Activated CD4-positive, alpha-beta T cell treated with anti-CD3 and anti-CD28 coated beads for 36 hours (primary cell): ENCODE measurements at places on chromosomes 3 and 15. TPM values are rescaled to one million over a fixed set of nuclear protein-coding genes. Genes with fewer than 3 reads are reported as not detected.
A peak's percentile ranks its signal among the peaks of the same experiment; 100 is the strongest.

The SH2D7 gene
- total RNA-seq = not detected

The GPR160 gene
- total RNA-seq = 11.1 TPM

The AZI2 gene
- total RNA-seq = 52.3 TPM

The TMCO5A gene
- total RNA-seq = not detected

The PPCDC gene
- total RNA-seq = 23.3 TPM

The GRM2 gene
- 0.27 TPM for total RNA-seq

The SLC28A2 gene
- total RNA-seq = not detected

The LTK gene
- total RNA-seq = 0.11 TPM

The ROBO1 gene
- total RNA-seq = 1.3 TPM

The RLBP1 gene
- total RNA-seq = not detected

DNA sequence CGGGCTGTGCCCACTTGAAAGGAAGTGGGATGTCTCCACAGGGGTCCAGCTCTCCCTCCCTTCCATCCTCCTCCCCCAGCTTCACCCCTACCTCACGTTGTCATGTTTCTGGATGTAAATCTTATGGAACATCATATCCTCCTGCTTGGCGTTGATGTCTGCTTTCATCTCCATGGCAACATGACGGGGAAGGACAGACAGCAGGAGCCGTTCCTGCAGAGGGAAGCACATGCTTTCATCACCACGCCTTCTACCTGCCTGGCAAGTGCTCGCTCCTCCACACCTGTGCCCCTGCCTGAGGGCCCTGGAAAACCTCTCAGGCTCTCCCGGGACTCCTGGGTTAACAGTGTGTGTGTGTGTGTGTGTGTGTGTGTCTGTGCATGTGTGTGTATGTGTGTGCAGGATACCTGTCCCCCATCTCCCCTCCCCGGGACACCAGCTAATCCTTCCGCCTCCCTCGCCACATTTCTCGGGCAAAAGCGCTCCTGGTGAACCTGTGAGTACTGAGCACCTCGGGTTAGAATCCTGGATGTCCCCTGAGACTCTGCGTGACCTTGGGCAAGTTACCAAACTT lies 101.1 kb downstream of the ADCY5 start:
- peaks cover 21% of the 10 kb centered on the region for H3K27me3 ChIP-seq
- no peak for DNase-seq
- no peak overlapping the region for H3K27ac ChIP-seq
- H3K4me1 ChIP-seq = peaks cover 4% of the 10 kb centered on the region

DNA sequence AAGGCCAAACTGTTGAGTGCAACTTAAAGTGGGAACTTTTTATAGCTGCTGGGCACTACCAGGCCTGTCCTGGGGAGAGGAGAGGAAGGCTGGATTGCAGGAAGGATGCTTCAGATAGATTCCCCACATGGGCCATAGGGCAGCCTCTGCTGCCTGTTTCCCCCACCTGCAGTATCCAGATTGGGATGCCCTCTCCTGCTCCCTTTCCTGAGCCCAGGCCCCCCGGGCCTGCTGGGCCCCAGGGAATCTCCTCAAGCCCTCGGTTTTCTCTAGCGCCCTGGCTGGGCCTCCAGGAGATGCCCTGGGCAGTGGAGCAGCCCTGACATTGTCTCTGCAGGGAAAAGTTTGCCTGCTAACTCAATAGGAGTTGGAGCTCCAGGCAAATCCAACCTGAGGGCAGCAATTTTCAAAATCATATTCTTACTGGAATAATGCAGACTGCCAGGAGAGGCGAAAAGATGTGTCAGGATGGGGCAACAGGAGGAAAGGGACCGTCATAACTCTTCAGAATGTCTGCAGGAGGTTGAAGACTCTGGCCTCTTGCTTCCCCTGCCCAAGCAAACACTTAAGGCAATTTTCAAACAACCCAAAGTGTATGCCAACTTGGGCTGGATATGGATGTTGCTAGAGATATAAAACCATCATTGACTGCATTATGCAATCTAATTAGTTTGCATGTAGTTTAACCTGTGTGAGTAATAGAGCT lies 4.4 kb downstream of the NR2F2 start:
- peaks cover 68% of the 10 kb centered on the region for H3K27me3 ChIP-seq
- peaks cover 19% of the 10 kb centered on the region for H3K4me1 ChIP-seq
- no peak for DNase-seq
- no peak overlapping the region for H3K27ac ChIP-seq
- H3K36me3 ChIP-seq = peaks cover 7% of the 10 kb centered on the region
- H3K4me3 ChIP-seq = no peak overlapping the region

GRCh38 chr3:106323586-106323985 lies 454.8 kb upstream of the CBLB start:
- H3K27ac ChIP-seq = no peak overlapping the region
- H3K36me3 ChIP-seq = peaks cover 19% of the 10 kb centered on the region
- H3K27me3 ChIP-seq = no peaks in the 10 kb centered on the region
- H3K4me3 ChIP-seq = no peak overlapping the region
- peaks cover 24% of the 10 kb centered on the region for H3K4me1 ChIP-seq

- H3K27me3 ChIP-seq = no peaks in the 10 kb centered on the region
- DNase-seq = no peak
- no peak overlapping the region for H3K27ac ChIP-seq
- no peaks in the 10 kb centered on the region for H3K36me3 ChIP-seq
- H3K4me1 ChIP-seq = no peaks in the 10 kb centered on the region
- H3K4me3 ChIP-seq = no peak overlapping the region
These were observed 104.7 kb downstream of the HMG20A start for GRCh38 chr15:77525400-77525811.

- no peaks in the 10 kb centered on the region for H3K36me3 ChIP-seq
- H3K27me3 ChIP-seq = peaks cover 19% of the 10 kb centered on the region
- DNase-seq = no peak
- no peak overlapping the region for H3K4me3 ChIP-seq
These were observed 45.9 kb downstream of the P3H2 start for GRCh38 chr3:190074817-190075216.

- peaks cover 1% of the 10 kb centered on the region for H3K36me3 ChIP-seq
- no peak overlapping the region for H3K27ac ChIP-seq
- no peaks in the 10 kb centered on the region for H3K27me3 ChIP-seq
- no peak for DNase-seq
- H3K4me3 ChIP-seq = no peak overlapping the region
These were observed 3.0 kb upstream of the BUB1B start for GRCh38 chr15:40157778-40158447.

- no peaks in the 10 kb centered on the region for H3K4me1 ChIP-seq
- no peak overlapping the region for H3K27ac ChIP-seq
- H3K4me3 ChIP-seq = no peak overlapping the region
- no peaks in the 10 kb centered on the region for H3K27me3 ChIP-seq
- no peak for DNase-seq
These were observed 265.8 kb downstream of the TAFA4 start for GRCh38 chr3:68666429-68667136.

GRCh38 chr3:25493246-25493645 lies 65.2 kb downstream of the RARB start:
- H3K4me1 ChIP-seq = no peaks in the 10 kb centered on the region
- peaks cover 4% of the 10 kb centered on the region for H3K36me3 ChIP-seq
- DNase-seq = no peak
- H3K4me3 ChIP-seq = no peak overlapping the region
- H3K27ac ChIP-seq = no peak overlapping the region

DNA sequence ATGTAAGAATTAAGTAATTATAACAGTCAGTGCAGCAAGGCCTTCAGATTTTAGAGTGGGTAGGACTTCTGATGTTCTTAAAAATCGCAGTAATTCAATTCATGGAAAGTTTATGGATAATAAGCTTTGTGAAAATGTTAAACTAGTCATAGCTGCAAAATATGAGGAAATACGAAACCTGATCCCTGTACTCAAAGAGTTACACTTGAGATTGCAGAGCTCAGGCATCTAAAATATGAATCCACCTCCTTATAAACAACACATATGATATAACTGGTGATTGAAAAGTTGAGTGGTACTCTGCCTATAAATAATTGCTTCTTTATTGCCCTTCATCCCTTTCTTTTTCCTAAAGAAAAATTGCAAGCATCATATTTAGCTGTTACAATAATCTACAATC lies 473.3 kb downstream of the OTOL1 start:
- H3K4me1 ChIP-seq = no peaks in the 10 kb centered on the region
- H3K27me3 ChIP-seq = no peaks in the 10 kb centered on the region
- no peaks in the 10 kb centered on the region for H3K36me3 ChIP-seq
- H3K27ac ChIP-seq = no peak overlapping the region
- H3K4me3 ChIP-seq = no peak overlapping the region

GRCh38 chr3:72580900-72581299 lies 267.3 kb downstream of the SHQ1 start:
- no peak for DNase-seq
- H3K27me3 ChIP-seq = no peaks in the 10 kb centered on the region
- no peak overlapping the region for H3K27ac ChIP-seq
- no peak overlapping the region for H3K4me3 ChIP-seq
- H3K4me1 ChIP-seq = peaks cover 2% of the 10 kb centered on the region

GRCh38 chr3:4589475-4590097 lies 96.4 kb downstream of the ITPR1 start:
- no peak for DNase-seq
- no peak overlapping the region for H3K4me3 ChIP-seq
- peaks cover 52% of the 10 kb centered on the region for H3K4me1 ChIP-seq
- H3K27ac ChIP-seq = peak overlapping the region; percentile 7

GRCh38 chr3:171765511-171765887 lies 44.8 kb downstream of the PLD1 start:
- H3K27ac ChIP-seq = no peak overlapping the region
- H3K4me3 ChIP-seq = no peak overlapping the region
- peaks cover 12% of the 10 kb centered on the region for H3K27me3 ChIP-seq
- no peaks in the 10 kb centered on the region for H3K36me3 ChIP-seq

- peaks cover 3% of the 10 kb centered on the region for H3K27me3 ChIP-seq
- DNase-seq = no peak
- no peak overlapping the region for H3K4me3 ChIP-seq
These were observed 340.3 kb upstream of the CTDSPL start for GRCh38 chr3:37521429-37521828.

DNA sequence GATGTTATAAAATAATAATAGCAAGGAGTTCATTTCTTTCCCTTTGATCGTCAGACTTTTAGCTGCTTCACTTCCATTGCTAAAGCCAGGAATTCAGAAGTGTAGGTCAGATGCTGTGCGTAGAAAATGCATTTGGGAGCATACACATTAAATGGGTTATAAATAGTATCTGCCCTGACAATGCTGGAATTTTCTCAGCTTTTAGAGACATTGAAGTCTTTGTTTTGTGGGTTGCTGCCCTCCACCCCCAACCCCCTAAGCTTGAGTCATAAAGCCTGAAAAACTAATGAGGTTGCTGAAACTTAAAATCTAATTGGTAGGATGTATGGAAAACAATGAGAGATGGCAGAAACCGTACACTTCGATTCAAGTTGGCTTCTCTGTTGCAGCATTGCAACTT lies 81.9 kb downstream of the MITF start:
- H3K36me3 ChIP-seq = no peaks in the 10 kb centered on the region
- peaks cover 4% of the 10 kb centered on the region for H3K27me3 ChIP-seq
- no peak overlapping the region for H3K27ac ChIP-seq
- no peak for DNase-seq
- no peak overlapping the region for H3K4me3 ChIP-seq

DNA sequence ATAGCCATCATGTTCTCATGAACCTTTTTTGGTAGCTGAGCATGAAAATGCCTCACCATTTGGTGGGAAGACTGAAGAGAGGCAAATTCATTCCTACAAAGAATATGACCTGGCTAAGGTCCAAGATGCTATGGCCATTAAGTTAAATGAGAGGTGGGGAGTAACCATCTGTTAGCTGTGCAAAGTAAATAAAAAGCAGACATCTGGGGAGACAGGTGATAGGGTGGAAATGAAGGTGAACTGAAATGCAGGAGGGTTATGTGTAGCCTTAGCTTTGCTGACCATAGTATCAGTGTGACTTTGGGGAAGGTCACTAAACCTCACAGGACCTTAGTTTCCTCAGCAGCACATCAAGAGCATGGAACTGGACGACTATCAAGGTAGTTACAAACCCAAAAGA lies 111.0 kb upstream of the STRIT1 start:
- no peak overlapping the region for H3K4me3 ChIP-seq
- no peak for DNase-seq
- H3K4me1 ChIP-seq = no peaks in the 10 kb centered on the region
- no peak overlapping the region for H3K27ac ChIP-seq
- H3K27me3 ChIP-seq = peaks cover 2% of the 10 kb centered on the region

DNA sequence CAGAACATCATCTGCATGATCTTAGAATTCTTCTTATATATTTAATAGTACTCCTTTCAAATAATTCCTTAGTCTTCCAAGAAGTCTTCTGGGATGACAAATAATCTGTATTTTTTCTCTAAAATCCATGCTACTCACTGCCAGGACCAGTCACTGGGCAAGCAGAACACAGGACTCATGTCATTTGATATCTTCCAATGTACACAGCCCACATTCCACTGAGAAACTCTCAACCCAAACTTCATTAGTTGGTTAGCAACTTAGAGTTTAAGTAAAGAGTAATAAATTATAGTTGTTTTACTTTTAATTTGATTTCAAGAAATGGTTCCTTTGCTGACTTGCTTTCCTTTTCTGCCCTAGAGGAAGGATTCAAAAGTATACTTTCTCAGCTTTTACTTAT lies 317.0 kb downstream of the VGLL3 start:
- DNase-seq = no peak
- no peaks in the 10 kb centered on the region for H3K4me1 ChIP-seq
- no peaks in the 10 kb centered on the region for H3K36me3 ChIP-seq
- no peak overlapping the region for H3K27ac ChIP-seq
- no peak overlapping the region for H3K4me3 ChIP-seq

GRCh38 chr3:143188881-143189280 lies 69.3 kb downstream of the CHST2 start:
- no peak for DNase-seq
- H3K27ac ChIP-seq = no peak overlapping the region
- no peak overlapping the region for H3K4me3 ChIP-seq
- H3K27me3 ChIP-seq = no peaks in the 10 kb centered on the region
- no peaks in the 10 kb centered on the region for H3K36me3 ChIP-seq
- peaks cover 35% of the 10 kb centered on the region for H3K4me1 ChIP-seq

- DNase-seq = no peak
- H3K4me3 ChIP-seq = no peak overlapping the region
- no peaks in the 10 kb centered on the region for H3K36me3 ChIP-seq
- H3K27me3 ChIP-seq = peaks cover 7% of the 10 kb centered on the region
These were observed 169.1 kb downstream of the FAM43A start for GRCh38 chr3:194854659-194855390.

GRCh38 chr3:134709076-134709475 lies 58.3 kb upstream of the KY start:
- no peaks in the 10 kb centered on the region for H3K36me3 ChIP-seq
- no peak for DNase-seq
- no peak overlapping the region for H3K27ac ChIP-seq
- no peaks in the 10 kb centered on the region for H3K4me1 ChIP-seq
- no peak overlapping the region for H3K4me3 ChIP-seq

DNA sequence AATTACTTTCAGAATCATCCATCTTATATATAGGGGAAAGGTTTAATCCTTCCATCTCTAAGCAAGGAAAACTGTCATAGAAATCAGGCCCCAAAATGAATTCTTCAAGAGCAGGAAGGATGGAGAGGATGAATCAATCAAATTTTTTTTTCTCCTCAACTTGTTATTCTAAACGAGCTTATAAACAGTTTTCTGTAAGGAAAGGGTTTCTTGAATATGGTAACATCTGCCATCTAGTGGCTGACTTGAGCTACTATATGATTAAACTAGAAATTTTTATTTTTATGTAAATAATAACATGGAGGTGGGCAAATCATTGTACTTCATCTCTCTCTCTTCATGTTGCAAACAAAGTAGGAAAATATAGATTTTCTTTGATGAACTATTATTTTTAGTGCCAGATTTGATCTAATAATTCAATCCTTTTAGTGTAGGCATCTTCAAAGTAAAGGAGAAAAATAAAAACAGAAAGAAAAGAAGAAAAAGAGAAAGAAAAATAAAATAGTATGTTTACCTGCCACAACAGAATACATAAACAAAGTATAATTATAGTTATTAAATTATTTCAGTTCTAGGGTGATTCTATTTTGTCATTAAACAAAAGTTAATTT lies 146.6 kb downstream of the SERPINI1 start:
- no peak overlapping the region for H3K27ac ChIP-seq
- H3K27me3 ChIP-seq = peaks cover 11% of the 10 kb centered on the region
- peaks cover 3% of the 10 kb centered on the region for H3K4me1 ChIP-seq
- DNase-seq = no peak
- no peaks in the 10 kb centered on the region for H3K36me3 ChIP-seq
